ENCODE measurements at places on chromosomes 11 and 22.

GRCh38 chr22:24728790-24729637, 45.5 kb downstream of the PIWIL3 start:
- no peak for DNase-seq

GRCh38 chr22:36726007-36726380, 22.4 kb upstream of the CACNG2 start:
- DNase-seq, result no peak

GRCh38 chr11:36465449-36466163, 44.5 kb downstream of the TRAF6 start:
- DNase-seq, result no peak

- no peak for DNase-seq
Observed at GRCh38 chr11:125079151-125079877, 16.2 kb downstream of the SLC37A2 start.

DNA sequence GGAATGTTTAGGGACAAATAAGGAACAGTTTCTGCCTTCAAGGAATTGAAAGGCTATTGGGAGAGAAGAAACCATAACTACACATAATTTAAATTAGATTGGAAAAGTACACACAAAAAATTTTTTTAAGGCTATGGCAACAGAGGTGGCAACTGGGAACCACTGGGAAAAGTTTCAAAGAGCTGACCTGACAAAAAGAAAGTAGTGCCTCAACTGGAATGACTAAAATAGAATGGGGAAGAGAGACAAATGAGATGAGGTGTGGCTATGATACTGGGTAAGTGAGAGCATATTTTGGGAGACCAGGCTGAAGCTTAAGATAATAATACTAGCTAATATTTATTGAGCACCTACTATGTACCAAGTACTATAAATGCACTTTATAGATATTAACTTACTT, 2.9 kb upstream of the AKIP1 start:
- DNase-seq, result no peak

GRCh38 chr11:69810289-69811118, 8.7 kb downstream of the FGF3 start:
- no peak for DNase-seq

- DNase-seq, result no peak
Observed at GRCh38 chr11:41446107-41446506, 13.3 kb downstream of the LRRC4C start.

- no peak for DNase-seq
Observed at GRCh38 chr22:22410121-22410520, 98.4 kb downstream of the ZNF280B start.

DNA sequence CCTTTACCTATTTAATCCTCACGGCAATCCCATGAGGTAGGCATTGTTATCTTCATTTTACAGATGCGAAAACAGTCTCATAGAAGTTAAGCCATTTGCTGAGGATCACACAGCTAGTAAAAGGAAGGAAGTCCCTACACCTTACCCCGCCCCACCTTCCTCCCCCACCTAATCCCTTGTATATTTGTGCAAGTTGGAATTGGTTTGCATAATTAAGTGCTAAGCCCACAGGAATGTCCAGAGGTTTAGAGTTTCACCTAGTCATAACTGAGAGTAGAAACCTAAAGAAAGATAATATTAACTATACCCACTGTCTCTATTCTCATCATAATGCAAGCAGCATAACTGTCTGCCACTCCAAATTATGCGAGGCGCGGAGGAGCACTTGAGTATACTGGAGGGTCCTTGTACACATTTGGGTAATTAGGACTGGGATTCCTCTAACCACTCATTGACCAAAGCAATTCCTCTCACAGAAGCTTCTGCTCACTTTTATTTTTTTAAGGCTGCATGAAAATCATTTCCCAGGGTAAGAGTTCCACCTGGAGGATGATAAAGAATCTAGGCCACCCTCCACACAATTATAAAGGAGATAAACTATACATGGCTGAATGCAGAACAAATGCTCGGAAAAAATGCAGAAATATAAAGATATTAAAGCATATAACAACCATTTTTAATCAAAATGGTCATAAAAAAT, 199.9 kb downstream of the FAM181B start:
- no peak for DNase-seq

DNA sequence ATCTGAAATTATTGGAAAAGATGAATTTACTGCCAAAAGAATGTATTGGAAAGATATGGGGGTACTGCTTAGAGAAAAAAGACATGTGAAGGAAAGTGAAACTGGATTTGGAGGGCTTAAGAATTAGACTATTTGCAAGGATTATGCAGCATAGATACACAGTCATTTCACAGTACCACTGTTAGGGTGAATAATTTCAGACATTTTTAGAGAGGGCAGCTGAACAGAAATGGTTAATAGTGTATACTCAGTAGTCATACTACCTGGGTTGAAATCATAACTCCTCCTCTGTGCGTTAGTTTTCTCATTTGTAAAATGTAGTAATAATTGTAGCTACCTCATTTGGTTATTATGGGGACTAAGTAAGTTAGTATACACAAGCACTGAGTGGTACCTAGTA, 33.0 kb downstream of the GAS2 start:
- no peak for DNase-seq

GRCh38 chr11:121928597-121929580, 187.1 kb downstream of the BLID start:
- DNase-seq, result no peak

GRCh38 chr11:77174559-77174958, 46.5 kb downstream of the MYO7A start:
- DNase-seq, result no peak

GRCh38 chr11:135061166-135061565, 649.1 kb upstream of the B3GAT1 start:
- no peak for DNase-seq

DNA sequence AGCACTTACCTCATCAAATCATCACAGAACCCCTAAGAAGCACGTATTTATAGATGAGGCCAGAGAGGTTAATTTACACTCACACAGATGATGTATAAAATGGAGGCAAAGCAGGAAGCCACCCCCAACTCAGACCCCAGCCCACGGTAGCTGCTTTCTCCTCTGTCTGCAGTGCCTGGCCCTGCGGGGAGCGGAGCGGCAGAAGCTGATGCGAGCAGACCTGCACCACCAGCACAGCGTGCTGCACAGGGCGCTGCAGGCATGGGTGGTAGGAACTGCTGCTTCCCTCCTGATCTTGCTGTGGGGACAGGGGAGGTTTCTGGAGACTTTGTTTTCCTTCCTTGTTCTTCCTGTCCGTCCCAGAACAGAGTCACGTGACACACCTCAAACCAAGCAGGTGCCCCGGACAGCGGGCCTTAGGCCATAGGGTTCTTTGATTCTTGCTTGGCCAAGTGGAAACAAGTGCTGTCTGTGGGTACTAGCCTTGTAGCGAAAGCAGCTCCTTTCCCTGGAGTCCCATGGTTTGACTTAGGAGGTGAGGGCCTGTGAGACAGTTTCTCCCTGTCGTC, 57.8 kb downstream of the PISD start:
- no peak for DNase-seq

- DNase-seq, result no peak
Observed at GRCh38 chr11:58945663-58946062, 6.4 kb downstream of the GLYATL1 start.

GRCh38 chr11:101049123-101049522, 80.5 kb downstream of the PGR start:
- no peak for DNase-seq

DNA sequence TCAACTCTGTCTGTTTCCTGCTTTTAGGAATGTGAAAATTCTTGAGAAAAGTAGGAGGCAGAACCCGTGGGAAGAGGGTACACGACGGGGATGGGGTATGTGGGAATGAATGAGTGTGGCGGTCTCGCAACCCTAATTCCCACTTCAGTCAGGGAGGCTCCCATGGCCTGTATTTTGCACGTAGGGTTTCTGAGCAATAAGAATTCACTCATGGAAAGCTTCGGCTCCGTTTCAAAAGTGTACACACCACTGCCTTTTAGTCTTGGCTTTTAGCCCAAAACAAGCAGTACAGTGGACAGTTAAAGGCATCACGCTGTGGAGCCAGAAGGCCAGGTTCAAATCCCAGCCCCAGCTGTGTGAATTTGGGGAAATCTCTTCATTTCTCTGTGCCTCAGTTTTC, 116.7 kb downstream of the MN1 start:
- DNase-seq, result no peak

DNA sequence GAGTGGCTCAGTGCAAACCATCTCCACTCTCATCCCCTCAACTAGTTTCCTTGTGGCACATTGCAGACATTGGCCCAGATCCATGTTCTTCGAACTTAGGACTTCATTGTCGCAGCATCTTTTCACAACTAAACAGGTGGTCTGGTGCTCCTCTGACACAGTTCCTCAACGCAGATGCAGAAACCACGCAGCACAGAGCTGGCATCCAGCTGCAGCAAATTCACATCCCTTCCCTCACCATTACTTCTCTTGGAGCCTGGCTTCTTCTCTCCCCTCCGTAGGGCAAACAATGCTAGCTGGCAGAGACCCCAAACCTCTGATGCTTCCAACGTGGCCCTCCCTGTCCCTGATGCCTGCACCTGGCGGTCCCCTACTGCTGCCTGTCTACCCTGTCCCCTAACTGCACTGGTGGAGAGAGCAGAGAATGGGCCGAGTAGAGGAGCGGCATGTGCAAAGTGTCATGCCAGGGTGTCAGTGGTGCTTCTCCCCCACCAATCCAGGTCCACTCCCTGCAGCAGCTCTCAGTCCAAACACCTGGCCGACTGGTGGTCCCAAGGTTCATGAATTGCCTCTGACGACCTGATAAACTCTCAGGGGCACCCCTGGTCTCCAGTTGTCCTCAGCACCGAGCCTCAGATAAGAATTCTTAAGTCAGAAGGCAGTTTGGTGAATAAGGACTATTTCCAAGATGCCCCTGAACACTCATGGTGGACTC, 18.1 kb downstream of the TMPRSS13 start:
- no peak for DNase-seq

GRCh38 chr22:36211237-36211861, 9.7 kb upstream of the APOL4 start:
- DNase-seq, result no peak

DNA sequence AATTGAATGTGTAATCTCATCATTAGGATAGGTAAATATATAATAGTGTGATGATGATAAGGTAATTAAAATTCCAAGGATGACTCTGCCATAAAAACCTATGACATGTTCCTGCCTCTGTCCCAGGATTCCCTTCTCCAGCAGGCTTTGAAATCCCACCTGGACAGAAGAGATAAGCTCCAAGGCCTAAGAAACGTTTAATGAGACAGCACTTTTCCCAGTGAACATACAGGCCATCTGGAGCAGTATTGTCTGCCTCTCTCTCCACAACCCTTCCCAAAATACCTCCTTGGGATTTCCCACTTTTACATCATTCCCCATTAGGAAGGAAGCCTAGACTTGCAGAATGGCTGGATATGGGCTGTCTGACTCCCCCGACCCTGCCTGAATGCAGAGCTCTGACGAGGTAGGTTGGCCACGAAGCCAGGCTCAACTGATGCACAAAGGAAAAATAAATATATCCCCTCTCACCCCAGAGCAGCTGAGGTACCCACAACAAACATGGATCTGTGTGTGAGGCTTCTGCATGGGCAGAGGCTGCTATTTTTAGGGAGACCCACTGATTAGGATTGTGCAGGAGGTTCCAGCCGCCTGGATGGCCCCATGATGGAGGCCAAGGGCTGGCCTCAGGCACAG, 71.0 kb downstream of the TMPRSS5 start:
- no peak for DNase-seq

DNA sequence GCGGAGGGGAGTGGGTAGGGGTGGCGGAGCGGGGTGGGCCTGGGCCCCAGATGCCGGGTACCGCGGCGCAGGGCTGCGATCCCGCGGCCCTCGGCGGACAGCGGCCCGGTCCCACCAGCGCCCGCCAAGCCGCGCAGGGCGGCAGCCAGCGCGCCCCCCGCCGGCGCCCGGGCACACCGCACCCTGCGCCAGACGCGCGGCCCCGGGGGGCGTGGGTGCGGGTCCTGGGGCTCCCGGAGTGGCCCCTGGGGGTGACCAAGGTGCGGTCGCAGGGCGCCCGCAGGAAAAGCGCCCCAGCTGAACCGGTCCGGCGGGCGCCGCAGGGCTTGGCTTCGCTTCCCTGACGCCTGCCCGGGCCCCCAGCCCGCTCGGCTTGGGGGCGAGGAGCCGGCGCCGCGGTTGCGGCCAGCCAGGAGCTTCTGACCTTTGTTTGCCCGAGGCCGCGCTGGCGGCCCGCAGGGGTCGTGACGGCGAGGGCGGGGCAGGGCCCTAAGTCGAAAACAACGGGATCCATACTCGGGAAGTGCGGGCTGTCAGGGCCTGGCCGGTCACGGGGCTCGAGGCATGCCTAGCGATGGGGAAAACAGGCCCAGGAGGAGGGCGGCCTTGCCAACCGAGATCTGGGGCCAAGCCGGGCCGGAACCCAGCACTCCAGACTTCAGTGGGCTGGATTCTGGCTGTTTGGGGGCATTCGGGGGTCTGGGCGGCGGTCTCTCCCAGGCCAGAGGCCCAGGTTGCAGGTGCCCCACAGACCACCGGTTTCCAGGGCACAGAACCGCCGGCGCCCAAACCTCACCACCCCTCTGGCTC, 581 bp upstream of the AP5B1 start:
- no peak for DNase-seq
